ENCODE measurements at places on chromosomes 7 and 10. TPM values are rescaled to one million over a fixed set of nuclear protein-coding genes. Genes with fewer than 3 reads are reported as not detected.
A peak's percentile ranks its signal among the peaks of the same experiment; 100 is the strongest.

DNA sequence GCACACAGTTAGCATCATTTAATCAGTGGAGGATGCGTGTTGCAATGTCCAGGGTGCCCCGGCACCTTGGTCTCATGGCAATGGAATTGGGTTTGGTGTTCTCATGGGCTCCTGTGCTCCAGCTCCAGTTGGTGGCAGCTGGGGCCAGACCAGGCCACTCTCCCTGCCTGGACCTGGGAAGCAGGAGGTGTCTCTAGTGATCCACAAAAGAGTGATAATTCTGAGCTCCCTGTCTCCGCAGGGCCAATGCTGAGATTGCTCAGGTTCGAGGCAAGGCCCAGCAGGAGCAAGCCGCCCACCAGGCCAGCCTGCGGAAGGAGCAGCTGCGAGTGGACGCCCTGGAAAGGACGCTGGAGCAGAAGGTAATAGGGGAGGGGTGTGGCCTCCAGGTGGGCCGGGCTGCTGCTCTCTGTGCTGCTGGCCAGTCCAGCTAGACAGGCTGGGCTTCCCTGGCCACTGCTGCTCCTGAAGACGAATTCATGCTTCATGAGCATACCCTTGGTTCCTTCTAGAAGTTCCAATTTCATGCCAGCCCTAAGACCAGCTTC lies 21.7 kb upstream of the BTBD16 start:
- DNase-seq = no peak
- H3K27ac ChIP-seq = no peak overlapping the region
- H3K27me3 ChIP-seq = no peaks in the 10 kb centered on the region
- H3K4me3 ChIP-seq = no peak overlapping the region

DNA sequence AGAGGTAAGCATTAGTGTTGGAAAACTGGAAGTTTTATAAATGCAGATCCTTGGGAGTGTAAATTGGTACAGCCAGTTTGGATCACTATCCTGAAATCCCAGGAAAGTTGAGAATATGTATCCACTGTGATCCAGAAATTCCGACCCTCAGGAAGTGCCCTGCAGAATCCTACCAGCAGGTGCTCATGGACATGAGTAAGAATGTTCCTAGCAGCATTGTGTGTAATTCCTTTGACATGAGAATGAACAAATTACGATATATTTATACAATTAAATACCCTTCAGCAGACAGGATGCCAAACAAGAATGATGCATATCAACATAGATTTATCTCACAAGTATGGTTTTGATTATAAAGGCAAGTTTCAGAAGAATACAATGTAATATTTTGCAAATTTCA lies 181.6 kb downstream of the XPNPEP1 start:
- H3K4me1 ChIP-seq = no peaks in the 10 kb centered on the region
- H3K27ac ChIP-seq = no peak overlapping the region
- no peaks in the 10 kb centered on the region for H3K36me3 ChIP-seq
- H3K27me3 ChIP-seq = no peaks in the 10 kb centered on the region

- no peaks in the 10 kb centered on the region for H3K4me1 ChIP-seq
- H3K27ac ChIP-seq = no peak overlapping the region
Observed at GRCh38 chr10:99435986-99436638, 5.7 kb upstream of the GOT1 start.

- no peak for DNase-seq
- H3K4me3 ChIP-seq = no peak overlapping the region
- no peaks in the 10 kb centered on the region for H3K4me1 ChIP-seq
Observed at GRCh38 chr10:16923309-16923708, 106.1 kb upstream of the RSU1 start.

DNA sequence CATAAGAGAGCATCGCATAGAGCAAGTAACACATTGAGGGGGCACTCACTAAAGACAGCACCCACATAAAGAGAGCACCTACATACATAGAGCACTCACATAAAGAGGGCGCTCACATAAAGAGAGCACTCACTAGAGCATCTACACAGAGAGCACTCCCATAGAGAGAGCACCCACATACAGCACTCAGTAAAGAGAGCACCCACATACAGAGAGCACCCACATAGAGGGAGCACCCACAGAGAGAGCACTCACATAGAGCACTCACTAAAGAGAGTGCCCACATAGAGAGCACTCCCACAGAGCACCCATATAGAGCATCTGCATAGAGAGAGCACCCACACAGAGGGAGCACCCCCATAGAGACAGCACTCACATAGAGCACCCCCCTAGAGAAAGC lies 47.8 kb downstream of the INSIG1 start:
- no peaks in the 10 kb centered on the region for H3K27me3 ChIP-seq
- H3K4me3 ChIP-seq = peak overlapping the region; percentile 28
- no peaks in the 10 kb centered on the region for H3K36me3 ChIP-seq
- H3K4me1 ChIP-seq = peaks cover 5% of the 10 kb centered on the region
- H3K27ac ChIP-seq = no peak overlapping the region
- DNase-seq = no peak

DNA sequence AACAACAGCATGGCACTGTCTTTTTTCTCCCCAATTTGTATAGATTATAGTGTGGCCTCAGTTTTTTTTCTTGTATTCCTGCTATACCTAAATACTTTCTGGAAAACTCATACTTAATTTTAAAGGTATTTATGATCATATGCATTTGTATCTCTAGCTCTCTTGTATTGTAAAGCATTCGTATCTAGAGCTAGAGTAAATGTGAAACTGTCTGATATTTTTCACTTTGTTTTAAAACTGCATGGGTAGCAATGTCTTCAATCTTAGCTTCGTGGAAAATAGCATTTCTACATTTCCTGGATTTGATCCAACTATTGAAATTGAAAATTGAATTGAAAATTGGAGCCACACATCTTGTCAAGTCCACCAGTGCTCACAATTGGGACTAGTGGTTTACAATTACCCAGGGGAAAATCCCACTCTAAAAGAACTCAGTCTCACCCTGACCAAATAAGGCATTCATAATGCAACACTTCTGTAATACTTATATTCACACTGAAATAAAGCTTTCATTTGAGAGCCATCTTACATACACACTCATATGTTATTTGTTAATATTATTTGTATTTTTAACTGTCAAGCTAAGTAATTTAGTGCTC lies 51.3 kb upstream of the KLF6 start:
- H3K27me3 ChIP-seq = no peaks in the 10 kb centered on the region
- DNase-seq = no peak
- H3K4me1 ChIP-seq = no peaks in the 10 kb centered on the region
- no peaks in the 10 kb centered on the region for H3K36me3 ChIP-seq
- no peak overlapping the region for H3K4me3 ChIP-seq

Gene VWA2
- 6.5 TPM for total RNA-seq

Gene CALHM3
- not detected for total RNA-seq

Gene CPA2
- total RNA-seq = not detected

- H3K4me3 ChIP-seq = no peak overlapping the region
- H3K27ac ChIP-seq = no peak overlapping the region
- no peak for DNase-seq
- H3K27me3 ChIP-seq = no peaks in the 10 kb centered on the region
- peaks cover 15% of the 10 kb centered on the region for H3K4me1 ChIP-seq
- H3K36me3 ChIP-seq = peaks cover 9% of the 10 kb centered on the region
Observed at GRCh38 chr10:80477813-80478212, 23.7 kb downstream of the TSPAN14 start.

GRCh38 chr10:77565590-77566023 lies 72.0 kb downstream of the KCNMA1 start:
- no peak for DNase-seq
- H3K27me3 ChIP-seq = no peaks in the 10 kb centered on the region
- no peaks in the 10 kb centered on the region for H3K36me3 ChIP-seq

DNA sequence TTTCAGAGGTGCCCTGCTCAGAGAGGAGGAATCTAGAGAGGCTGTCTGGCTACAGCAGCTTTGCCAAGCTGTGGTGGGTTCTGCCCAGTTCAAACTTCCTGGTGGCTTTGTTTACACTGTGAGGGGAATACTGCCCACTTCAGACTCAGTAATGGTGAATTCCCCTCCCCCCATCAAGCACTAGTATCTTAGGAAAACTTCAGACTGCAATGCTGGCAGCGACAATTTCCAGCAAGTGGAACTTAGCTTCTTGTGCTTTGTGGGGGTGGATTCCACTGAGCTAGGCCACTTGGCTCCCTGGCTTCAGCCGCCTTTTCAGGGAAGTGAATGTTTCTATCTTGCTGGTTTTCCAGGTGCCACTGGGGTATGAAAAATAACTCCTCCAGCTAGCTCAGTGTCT lies 42.8 kb downstream of the CYP2C8 start:
- DNase-seq = no peak
- H3K27ac ChIP-seq = no peak overlapping the region
- no peaks in the 10 kb centered on the region for H3K36me3 ChIP-seq
- H3K4me3 ChIP-seq = no peak overlapping the region

GRCh38 chr10:61640856-61641255 lies 21.9 kb upstream of the CABCOCO1 start:
- no peaks in the 10 kb centered on the region for H3K36me3 ChIP-seq
- no peak overlapping the region for H3K27ac ChIP-seq
- DNase-seq = no peak
- H3K4me3 ChIP-seq = no peak overlapping the region
- H3K4me1 ChIP-seq = no peaks in the 10 kb centered on the region

GRCh38 chr7:94055963-94056362 lies 51.8 kb upstream of the BET1 start:
- no peak overlapping the region for H3K27ac ChIP-seq
- H3K36me3 ChIP-seq = no peaks in the 10 kb centered on the region
- no peaks in the 10 kb centered on the region for H3K4me1 ChIP-seq
- no peaks in the 10 kb centered on the region for H3K27me3 ChIP-seq
- no peak for DNase-seq
- H3K4me3 ChIP-seq = no peak overlapping the region

Gene TAS2R16
- total RNA-seq = not detected
